Naive thymus-derived CD8-positive, alpha-beta T cell (primary cell): ENCODE measurements at places on chromosomes 5 and 9.

DNA sequence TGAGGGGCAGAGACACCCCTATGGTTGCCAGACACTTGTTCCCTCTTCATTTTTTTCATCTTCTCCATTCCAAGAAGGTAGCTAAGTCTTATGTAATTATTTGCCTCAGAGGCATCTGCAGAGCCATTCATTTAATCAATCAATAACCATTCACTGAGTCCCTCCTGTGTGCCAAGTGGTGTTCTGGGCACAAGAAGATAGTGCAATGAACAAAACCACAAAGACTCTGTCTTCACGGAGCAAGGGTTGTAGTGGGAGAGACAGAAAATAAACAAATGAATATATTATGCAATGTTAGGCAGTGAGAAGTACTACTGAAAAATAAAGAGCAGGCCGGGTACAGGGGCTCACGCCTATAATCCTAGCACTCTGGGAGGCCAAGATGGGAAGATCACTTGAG, 41.4 kb upstream of the CTNNA1 start:
- no peak overlapping the region for H3K4me3 ChIP-seq
- peaks cover 29% of the 10 kb centered on the region for H3K27me3 ChIP-seq
- DNase-seq = no peak
- H3K4me1 ChIP-seq = no peaks in the 10 kb centered on the region
- H3K27ac ChIP-seq = no peak overlapping the region
- no peaks in the 10 kb centered on the region for H3K36me3 ChIP-seq

DNA sequence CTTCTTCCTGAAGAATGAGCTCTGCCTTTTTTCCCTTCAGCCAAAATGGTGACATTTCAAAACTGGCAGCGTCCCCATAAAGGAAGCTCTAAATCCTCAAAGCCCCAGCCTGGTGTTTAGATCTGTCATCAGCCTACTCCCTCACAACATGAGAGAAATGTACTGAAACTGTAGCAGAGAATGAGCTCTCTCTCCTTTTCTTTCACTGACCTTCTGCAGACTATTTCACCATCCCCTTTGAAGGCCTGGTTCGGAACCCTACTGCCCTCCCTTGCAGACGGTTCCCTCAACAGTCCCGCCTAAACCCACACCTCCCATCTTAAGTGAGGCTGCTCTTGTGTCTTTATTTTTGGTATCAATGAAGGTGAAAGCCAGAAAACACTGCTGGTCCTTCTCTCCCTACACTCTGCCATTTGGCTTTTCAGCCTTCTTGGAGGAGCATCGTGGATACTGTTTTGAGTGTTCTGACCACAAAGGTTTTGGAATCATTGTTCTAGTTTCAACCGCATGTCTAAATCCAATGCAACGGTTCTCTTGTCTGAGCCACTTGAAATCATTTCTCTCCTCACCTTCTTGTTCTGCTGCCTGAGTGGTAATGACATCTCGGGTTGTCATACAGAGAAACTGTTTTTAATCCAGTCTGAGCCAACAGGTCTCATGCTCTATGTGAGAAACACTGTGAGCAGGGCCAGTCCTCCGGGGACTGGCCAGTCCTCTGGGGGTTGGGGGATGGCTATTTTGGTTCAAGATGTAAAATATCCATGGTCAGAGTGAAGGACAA, 39.0 kb downstream of the ITK start:
- peak overlapping the region; percentile 98 for H3K27ac ChIP-seq
- H3K4me3 ChIP-seq = peak overlapping the region; percentile 46
- DNase-seq = no peak
- H3K36me3 ChIP-seq = peaks cover 28% of the 10 kb centered on the region

- no peaks in the 10 kb centered on the region for H3K4me1 ChIP-seq
- no peaks in the 10 kb centered on the region for H3K36me3 ChIP-seq
- peaks cover 10% of the 10 kb centered on the region for H3K27me3 ChIP-seq
- no peak overlapping the region for H3K4me3 ChIP-seq
Measured at GRCh38 chr5:59609501-59610265, 283.8 kb downstream of the PDE4D start.

DNA sequence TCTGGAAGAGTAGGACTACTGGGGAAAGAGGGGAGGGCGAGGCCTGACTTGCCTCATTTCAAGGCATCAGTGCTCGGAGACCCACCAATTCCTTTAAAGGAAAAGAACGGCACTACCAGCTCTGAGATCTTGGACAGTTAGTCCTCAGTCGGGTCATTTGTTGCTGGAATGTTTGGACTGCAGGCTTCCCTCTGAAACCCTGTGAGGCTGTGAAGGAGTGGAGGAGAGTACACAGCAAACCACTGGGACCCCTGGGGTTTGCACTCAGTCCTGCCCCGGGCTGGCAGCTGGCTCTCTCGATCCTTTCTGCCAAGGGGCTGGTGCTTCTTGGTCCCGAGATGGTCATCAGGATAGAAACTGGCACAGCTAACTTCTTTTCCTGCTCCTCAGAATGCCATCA, 194.5 kb downstream of the TRIO start:
- H3K4me3 ChIP-seq = no peak overlapping the region
- no peaks in the 10 kb centered on the region for H3K36me3 ChIP-seq
- H3K4me1 ChIP-seq = no peaks in the 10 kb centered on the region

GRCh38 chr5:168607946-168608345, 28.8 kb upstream of the PANK3 start:
- no peak overlapping the region for H3K27ac ChIP-seq
- no peaks in the 10 kb centered on the region for H3K36me3 ChIP-seq
- peaks cover 11% of the 10 kb centered on the region for H3K27me3 ChIP-seq
- H3K4me1 ChIP-seq = peaks cover 7% of the 10 kb centered on the region

DNA sequence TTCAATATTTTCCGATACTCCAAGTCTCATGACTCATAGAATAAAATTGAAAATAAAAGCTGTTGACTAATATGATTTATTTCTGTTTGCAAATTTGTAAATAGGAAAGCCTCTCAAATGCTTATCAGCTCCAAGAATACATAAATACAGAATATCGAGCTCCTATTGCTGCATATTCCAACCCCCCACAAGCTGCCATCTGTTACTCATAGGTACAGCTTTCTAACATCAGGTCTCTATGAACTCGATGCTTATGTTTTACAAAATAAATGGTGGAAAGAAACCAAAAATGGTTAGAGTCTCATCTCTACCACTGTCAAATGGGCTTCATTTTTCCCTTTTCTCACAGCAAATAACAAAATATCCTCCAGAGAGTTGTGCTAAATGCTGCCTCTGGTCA, 631.6 kb upstream of the CDH18 start:
- no peak for DNase-seq
- no peaks in the 10 kb centered on the region for H3K36me3 ChIP-seq
- no peak overlapping the region for H3K27ac ChIP-seq
- H3K27me3 ChIP-seq = no peaks in the 10 kb centered on the region
- no peaks in the 10 kb centered on the region for H3K4me1 ChIP-seq

DNA sequence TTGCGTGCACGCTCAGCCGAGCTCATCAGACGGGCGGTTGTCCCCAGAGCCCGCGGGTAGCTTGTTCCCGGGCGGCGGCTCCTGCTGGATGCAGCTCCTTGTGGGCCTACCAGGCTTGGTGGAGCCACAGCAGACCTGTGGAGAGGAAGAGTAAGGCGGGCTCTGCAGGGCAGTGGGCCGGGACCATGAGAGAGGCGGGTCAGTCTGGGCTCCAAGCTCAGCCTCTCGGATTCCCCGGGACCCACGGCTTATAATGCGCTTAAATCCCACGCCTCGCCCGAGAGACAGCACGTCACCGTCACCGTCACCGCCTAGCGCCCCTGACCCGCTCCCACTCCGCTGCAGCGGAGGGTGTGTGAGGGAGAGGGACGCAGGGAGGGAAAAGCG, 1.9 kb upstream of the ANKRD18A start:
- H3K4me3 ChIP-seq = peak overlapping the region; percentile 88
- peaks cover 49% of the 10 kb centered on the region for H3K27me3 ChIP-seq
- no peak for DNase-seq
- H3K27ac ChIP-seq = peak overlapping the region; percentile 59
- H3K36me3 ChIP-seq = peaks cover 34% of the 10 kb centered on the region
- peaks cover 8% of the 10 kb centered on the region for H3K4me1 ChIP-seq

- peaks cover 55% of the 10 kb centered on the region for H3K27me3 ChIP-seq
- H3K27ac ChIP-seq = no peak overlapping the region
- DNase-seq = no peak
- H3K4me1 ChIP-seq = peaks cover 4% of the 10 kb centered on the region
- H3K36me3 ChIP-seq = peaks cover 15% of the 10 kb centered on the region
Measured at GRCh38 chr5:161549106-161549505, 2.6 kb upstream of the GABRB2 start.

- no peak overlapping the region for H3K4me3 ChIP-seq
- H3K27ac ChIP-seq = no peak overlapping the region
- peaks cover 9% of the 10 kb centered on the region for H3K4me1 ChIP-seq
- DNase-seq = no peak
Measured at GRCh38 chr9:136984464-136985026, 1.8 kb downstream of the LCNL1 start.

DNA sequence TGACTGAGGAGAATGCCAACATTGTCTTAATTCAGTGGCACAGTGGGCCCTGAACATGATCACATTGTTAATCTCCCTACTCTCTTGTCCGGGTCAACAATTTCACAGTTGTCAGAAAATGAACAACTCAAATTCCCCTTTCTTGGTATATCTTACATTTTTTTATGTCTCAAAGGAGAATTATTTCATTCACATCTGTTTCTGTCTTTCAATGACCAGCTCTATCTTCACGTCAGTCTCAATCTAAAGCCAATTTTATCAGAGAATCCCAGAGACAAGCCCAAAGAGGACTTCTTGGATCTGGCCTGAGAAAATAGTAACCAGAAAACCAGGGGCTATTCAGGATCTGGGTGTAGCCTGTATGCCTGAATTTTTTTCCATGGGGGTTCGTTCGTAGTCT, 477.5 kb downstream of the PDE4D start:
- H3K27me3 ChIP-seq = peaks cover 11% of the 10 kb centered on the region
- H3K4me3 ChIP-seq = no peak overlapping the region
- H3K36me3 ChIP-seq = no peaks in the 10 kb centered on the region
- no peak overlapping the region for H3K27ac ChIP-seq

DNA sequence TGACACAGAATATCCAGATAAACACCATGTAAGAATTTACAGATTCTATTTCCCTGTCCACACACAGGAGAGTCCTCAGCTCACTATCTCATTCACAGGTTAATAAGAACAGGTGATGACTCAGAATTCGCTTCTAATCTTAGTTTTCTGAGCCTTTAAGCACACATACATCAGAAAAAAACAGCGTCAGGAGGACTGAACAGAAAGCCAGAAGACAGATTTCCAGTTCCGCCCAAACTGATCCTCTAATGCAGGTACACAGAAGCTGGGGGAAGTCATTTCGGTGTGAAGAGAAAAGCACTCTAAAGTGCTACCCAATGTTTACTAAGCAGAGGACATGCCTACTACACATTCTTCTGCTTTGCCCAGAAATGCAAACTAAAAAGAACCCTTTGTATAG, 1.6 kb downstream of the CEMIP2 start:
- no peak for DNase-seq
- H3K27me3 ChIP-seq = no peaks in the 10 kb centered on the region
- peak overlapping the region; percentile 96 for H3K27ac ChIP-seq
- no peaks in the 10 kb centered on the region for H3K36me3 ChIP-seq

- no peaks in the 10 kb centered on the region for H3K4me1 ChIP-seq
- H3K4me3 ChIP-seq = no peak overlapping the region
- H3K27me3 ChIP-seq = no peaks in the 10 kb centered on the region
- no peak for DNase-seq
- H3K36me3 ChIP-seq = no peaks in the 10 kb centered on the region
- H3K27ac ChIP-seq = no peak overlapping the region
Measured at GRCh38 chr5:125668884-125669283, 754.3 kb upstream of the GRAMD2B start.

DNA sequence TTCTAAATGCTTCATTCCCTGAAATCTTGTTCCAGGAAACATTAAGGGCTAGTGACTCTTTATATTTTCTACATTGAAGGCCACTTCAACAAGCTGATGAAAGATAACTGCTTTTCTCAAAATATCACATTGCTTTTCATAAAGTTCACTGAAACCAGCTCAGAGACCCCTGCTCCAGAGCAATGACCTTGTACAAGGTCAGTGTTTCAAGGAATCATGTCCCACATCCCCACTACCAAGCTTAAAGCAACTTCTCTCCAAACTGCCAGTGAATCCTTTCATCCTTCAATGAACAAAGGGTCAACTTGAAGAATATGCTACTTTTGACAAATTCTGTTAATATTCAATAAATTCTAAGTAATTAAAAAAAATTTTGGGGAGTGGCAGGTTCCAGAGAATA, 12.0 kb upstream of the SPATA24 start:
- no peaks in the 10 kb centered on the region for H3K27me3 ChIP-seq
- H3K4me1 ChIP-seq = peaks cover 2% of the 10 kb centered on the region
- no peak overlapping the region for H3K27ac ChIP-seq

- H3K27ac ChIP-seq = no peak overlapping the region
- H3K36me3 ChIP-seq = peaks cover 23% of the 10 kb centered on the region
- H3K27me3 ChIP-seq = no peaks in the 10 kb centered on the region
- no peak overlapping the region for H3K4me3 ChIP-seq
- DNase-seq = no peak
Measured at GRCh38 chr9:78319197-78320029, 22.5 kb downstream of the PSAT1 start.

- no peaks in the 10 kb centered on the region for H3K36me3 ChIP-seq
- no peaks in the 10 kb centered on the region for H3K4me1 ChIP-seq
- H3K4me3 ChIP-seq = no peak overlapping the region
- no peak overlapping the region for H3K27ac ChIP-seq
- H3K27me3 ChIP-seq = no peaks in the 10 kb centered on the region
- DNase-seq = no peak
Measured at GRCh38 chr9:82645600-82645999, 417.3 kb downstream of the RASEF start.

DNA sequence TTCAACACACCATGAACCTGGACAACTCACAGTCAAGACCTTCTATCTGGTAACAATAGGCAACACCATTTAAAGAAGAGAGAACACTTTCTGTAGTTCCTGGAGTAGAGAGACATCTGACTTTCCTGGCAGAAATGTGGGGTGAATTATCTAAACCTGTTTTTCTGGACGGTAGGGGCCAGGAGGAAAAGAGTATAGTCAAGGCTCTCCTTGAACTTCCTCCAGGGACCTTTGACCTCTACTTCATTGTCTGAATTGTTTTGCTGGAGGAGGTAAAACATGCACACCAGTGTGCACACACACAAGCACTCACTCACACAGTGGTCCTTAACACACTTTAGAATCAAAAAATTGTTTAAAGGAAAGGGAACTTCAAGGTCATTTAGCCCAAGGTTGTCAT, 13.2 kb downstream of the S100Z start:
- H3K36me3 ChIP-seq = no peaks in the 10 kb centered on the region
- no peak overlapping the region for H3K4me3 ChIP-seq
- no peaks in the 10 kb centered on the region for H3K27me3 ChIP-seq
- H3K27ac ChIP-seq = no peak overlapping the region
- no peak for DNase-seq

- no peak overlapping the region for H3K4me3 ChIP-seq
- no peaks in the 10 kb centered on the region for H3K4me1 ChIP-seq
- DNase-seq = peak; percentile 18
- no peaks in the 10 kb centered on the region for H3K36me3 ChIP-seq
- peaks cover 1% of the 10 kb centered on the region for H3K27me3 ChIP-seq
- H3K27ac ChIP-seq = no peak overlapping the region
Measured at GRCh38 chr5:32329395-32329834, 16.7 kb upstream of the MTMR12 start.

- no peaks in the 10 kb centered on the region for H3K36me3 ChIP-seq
- no peak overlapping the region for H3K27ac ChIP-seq
- H3K4me1 ChIP-seq = no peaks in the 10 kb centered on the region
- peaks cover 4% of the 10 kb centered on the region for H3K27me3 ChIP-seq
- no peak overlapping the region for H3K4me3 ChIP-seq
Measured at GRCh38 chr5:33611877-33612276, 171.1 kb downstream of the TARS1 start.

- no peak for DNase-seq
- no peaks in the 10 kb centered on the region for H3K4me1 ChIP-seq
- no peaks in the 10 kb centered on the region for H3K36me3 ChIP-seq
- peaks cover 7% of the 10 kb centered on the region for H3K27me3 ChIP-seq
Measured at GRCh38 chr9:91740701-91741100, 209.3 kb downstream of the ROR2 start.
